ENCODE measurements at places on chromosomes 6 and 20.

DNA sequence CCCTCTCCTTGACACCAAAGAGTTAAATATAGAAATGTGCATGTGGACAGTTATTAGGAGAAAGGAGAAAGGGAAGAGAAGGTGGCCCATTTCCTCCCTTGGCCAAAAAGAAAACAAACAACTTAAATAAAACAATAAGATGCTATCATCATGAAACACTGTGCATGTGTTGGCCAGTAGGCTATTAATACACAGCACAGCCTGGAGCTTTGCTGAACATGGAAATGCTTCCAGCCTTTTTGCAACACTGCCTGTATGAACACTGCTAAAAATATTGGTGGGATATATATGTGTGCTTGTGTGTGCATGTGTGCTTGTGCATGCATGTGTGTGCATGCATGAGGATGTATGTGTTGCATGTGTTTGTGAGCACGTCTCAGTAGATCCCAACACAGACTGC, 100.4 kb downstream of the LY86 start:
- no peak for DNase-seq

DNA sequence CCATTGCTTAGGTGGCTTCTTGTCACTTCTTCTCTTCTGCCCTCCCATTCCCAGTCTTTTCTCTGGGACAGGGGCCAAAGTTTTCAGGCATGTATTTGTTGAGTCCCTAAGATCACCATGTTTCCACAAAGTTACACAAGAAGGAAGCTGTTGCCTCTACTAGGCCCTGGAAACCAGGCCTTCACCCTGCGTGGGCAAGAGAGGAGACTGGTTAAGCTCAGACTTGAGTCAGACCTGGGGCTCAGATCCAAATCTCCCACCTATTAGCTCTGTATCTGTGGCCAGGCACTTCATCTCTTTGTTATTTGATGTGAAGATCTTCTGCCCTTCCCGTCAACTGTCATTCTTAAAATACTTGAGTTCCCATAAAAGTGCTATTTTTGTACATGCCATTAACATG, 154.6 kb downstream of the SASH1 start:
- DNase-seq, result peak; percentile 79

DNA sequence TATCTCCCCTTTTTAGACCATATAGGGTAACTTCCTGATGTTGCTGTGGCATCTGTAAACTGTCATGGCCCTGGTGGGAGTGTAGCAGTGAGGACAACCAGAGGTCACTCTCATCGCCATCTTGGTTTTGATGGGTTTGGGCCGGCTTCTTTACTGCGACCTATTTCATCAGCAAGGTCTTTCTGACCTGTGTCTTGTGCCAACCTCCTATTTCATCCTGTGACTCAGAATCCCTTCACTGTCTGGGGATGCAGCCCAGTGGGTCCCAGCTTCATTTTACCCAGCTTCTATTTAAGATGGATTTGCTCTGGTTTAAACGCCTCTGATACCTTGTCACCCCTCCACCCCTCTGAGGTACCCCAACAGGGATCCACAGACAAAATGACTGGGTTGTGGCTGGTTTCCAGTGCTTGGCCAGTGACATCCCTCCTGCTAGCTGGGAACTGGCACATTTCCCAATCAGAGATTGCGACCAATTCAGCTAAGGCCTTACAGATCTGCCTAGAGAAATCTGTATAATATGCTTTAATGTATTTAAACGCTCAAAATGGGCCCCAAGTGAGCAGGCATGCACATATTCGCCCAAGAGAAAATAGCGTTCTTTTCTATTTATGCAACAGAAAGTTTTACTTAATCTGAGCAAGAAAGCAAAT, 315.6 kb upstream of the QKI start:
- no peak for DNase-seq

DNA sequence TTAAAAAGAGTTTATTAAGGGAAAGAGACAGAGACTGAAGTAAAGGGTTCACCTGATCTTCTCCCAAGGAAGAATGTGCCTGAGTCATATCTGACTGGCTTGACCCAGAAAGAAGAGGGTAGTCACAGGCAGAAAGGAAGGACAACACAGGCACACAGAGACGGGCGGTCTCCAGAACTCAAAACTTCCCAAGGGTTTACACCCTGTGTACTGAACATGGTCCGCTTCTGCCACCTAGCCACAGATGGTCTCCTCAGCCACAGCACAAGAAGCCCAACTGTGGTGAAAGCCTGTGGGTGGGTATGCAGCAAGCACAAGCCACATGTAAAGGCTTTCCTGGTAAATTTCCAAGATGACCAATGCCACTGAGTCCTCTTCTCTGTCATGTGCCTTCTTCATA, 17.2 kb downstream of the UNC5CL start:
- DNase-seq, result peak; percentile 46

DNA sequence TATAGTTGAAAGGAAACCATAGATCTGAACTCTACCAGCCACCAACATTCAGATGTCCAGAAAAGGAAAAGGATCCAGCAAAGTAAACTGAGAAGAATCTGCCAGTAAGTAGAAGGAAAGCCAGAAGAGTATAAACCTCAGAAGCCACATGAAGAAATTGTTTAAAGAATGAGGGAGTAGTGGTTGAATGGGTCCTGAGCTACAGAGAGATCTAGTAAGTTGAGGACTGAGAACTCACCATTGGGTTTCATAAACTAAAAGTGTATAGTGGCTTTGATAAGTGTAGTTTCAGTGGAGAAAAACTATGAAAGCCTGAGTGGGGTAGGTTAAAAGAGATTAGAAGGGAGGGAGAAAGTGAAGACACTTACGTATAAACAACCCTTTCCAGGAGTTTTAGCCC, 32.0 kb upstream of the SUMO4 start:
- DNase-seq, result no peak

- DNase-seq, result no peak
These were observed 31.2 kb downstream of the CEP43 start for GRCh38 chr6:167030222-167031072.

- DNase-seq, result no peak
These were observed 215.9 kb downstream of the ARHGAP18 start for GRCh38 chr6:129494099-129494498.

DNA sequence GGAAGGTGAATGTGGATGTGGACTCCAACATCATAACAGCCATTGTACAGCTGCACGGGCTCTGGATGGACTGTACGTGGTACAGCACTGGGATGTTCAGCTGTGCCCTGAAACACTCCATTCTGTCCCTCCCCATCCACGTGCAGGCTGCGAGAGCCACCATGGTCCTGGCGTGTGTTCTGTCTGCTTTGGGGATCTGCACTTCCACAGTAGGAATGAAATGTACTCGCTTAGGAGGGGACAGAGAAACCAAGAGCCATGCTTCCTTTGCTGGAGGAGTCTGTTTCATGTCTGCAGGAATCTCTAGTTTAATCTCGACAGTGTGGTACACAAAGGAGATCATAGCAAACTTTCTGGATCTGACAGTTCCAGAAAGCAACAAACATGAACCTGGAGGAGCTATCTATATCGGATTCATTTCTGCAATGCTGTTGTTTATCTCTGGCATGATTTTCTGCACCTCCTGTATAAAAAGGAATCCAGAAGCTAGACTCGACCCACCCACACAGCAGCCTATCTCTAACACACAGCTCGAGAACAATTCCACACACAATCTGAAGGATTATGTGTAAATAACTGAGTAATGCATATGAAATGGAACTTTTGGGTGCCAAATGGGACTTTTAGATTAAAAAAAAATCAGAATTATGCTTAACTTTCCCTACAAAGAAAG, 12.1 kb downstream of the CLDN20 start:
- DNase-seq, result no peak

GRCh38 chr6:84448331-84448730, 220.9 kb upstream of the CEP162 start:
- no peak for DNase-seq

GRCh38 chr6:123402052-123402451, 234.7 kb downstream of the TRDN start:
- no peak for DNase-seq

DNA sequence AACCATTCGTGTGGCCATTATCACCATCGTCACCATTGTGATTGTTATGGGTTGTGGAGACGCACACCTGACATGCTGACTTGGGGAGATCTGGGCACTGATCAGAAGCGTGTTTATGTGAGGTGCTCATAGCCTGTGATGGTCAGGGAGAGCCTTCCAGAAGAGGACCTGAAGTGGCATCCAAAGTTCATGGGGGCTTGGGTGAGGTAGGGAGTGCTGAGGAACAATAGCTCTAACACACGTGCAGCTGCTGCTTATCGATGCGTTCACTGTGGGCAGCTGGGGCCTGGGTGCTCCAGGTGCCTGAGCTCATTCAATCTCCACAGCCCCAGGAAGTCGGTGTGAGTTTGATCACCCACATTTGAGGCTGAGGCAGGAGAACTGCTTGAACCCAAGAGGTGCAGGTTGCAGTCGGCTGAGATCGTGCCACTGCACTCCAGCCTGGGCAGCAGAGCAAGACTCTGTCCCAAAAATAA, 227.3 kb downstream of the PREX1 start:
- no peak for DNase-seq

DNA sequence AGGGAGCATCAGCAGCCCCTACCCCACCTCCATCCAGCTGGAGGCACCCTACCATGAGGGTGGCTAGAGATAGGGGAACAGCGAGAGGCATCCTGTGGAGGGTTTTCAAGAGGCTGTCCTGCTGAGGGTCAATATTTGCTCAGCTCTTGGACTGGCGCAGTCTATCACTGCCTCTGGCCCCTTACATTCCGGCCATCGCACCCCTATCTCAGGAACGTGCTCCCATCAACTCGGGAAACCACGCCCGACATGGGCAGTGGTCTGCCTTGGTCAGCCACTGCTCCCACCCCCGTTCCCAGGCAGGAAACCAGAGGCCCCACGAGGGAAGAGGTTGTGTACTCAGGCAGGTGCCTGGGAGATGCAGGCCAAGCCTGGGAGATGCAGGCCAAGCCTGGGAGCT, 57.9 kb downstream of the VEGFA start:
- DNase-seq, result no peak

- DNase-seq, result no peak
These were observed 20.0 kb upstream of the WFDC2 start for GRCh38 chr20:45449528-45449927.

GRCh38 chr6:27280064-27280539, 32.0 kb downstream of the POM121L2 start:
- no peak for DNase-seq

- DNase-seq, result no peak
These were observed 114.5 kb upstream of the SLC22A16 start for GRCh38 chr6:110590821-110591351.

DNA sequence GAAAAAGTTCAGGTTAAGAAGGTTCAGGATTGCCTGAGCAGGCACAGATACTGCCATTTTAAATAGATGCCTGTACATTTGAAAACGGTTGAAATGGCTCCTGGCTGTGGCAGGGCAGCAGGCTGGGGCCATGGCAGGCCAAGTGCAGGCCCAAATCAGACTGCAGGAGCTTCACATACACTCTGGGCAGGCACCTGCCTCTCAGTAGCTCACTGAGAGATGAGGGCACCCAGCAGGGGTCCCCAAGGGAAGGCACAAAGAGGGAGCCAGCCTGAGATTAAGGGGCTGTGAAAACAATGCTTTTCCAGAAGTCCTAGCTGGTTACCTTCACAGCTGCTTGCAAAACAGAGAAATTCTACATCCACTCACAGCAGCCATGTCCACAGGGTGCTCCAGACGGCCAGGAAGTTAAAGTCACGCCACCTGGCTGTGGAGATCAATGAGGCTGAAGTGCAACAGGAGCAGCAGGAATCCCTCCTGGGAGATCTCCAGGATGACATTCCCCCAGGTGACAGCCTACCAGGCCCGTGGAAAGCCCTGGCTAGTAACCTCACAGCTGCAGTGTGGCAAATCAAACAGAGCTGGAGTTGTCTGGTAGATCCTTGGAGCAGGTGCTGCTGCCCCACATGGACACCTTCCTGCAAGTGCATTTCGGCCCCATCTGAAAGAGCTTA, 6.2 kb upstream of the RAET1E start:
- no peak for DNase-seq

- no peak for DNase-seq
These were observed 6.3 kb downstream of the SCML4 start for GRCh38 chr6:107817784-107818183.

GRCh38 chr6:74060354-74060753, 364.4 kb downstream of the CD109 start:
- DNase-seq, result no peak

DNA sequence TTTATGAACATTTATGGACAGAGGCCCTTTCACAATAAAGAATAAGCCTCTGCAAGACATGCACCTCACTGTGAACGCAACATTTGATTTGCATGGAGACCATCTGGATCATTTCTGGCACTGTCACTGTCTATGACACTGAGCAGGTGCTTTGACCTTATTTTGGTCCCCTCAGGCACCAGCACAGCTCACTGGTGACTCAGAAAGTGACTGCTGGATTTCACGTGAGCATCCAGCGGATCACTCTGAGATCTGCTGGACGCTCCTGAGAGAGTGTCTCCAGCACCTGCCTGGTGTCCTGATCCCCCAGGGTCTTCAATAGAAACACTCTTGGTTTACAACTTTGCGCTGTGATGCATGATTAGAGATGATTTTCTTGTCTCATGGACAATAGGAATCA, 375.7 kb downstream of the TENT5A start:
- no peak for DNase-seq

DNA sequence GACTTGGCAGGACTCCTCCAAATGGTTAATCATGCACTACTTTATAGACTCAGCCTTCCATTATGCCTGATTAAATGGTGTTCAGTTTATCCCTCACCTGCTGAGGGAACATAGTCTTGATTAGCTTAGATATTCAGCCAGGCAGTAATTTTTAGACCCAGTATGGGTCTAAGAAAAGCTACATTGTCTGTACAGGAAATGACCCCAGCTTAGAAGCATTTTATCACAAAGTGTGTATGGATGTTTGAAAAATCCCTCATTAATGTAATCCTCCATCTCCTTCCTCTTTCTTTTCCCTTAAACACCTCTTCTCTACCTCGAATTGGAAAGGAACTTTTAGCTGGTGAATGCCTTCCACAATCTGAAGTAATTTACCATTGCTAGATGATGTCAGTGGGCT, 252.2 kb upstream of the BMP2 start:
- no peak for DNase-seq

GRCh38 chr6:106199998-106200397, 113.9 kb downstream of the PRDM1 start:
- peak; percentile 72 for DNase-seq

- no peak for DNase-seq
These were observed 76.6 kb upstream of the HSF2 start for GRCh38 chr6:122322824-122323223.

DNA sequence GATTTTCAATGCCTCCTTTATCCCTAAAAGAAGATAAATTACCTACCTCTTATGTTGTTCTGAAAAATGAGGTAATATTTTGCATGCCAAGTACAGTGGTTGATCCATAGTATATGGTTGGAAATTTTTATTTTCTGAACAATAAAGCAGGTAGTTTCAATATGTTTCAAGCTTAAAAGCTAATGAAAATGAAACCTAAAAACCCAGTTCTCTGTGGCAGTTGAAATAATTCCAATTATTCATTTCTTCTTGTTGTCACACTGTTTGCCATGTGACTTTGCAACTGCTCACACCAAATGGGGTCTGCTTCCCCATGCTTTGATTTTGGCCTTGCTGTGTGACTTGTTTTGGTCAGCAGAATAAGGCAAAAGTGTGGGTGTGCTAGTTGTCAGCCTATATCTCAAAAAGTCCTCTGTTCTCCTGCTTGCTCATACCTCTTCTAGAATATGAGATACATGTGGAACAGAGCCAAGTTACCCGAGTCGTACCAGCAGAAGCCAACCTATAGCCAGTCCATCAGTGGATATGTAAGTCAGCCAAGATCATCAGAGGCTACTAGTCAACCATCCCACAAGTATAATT, 197.2 kb upstream of the THEMIS start:
- no peak for DNase-seq

All from GM04504 (cell line).